Activated CD4-positive, alpha-beta T cell treated with anti-CD3 and anti-CD28 coated beads, Interleukin-2, amount 50 U/mL, for 48 hours (primary cell): ENCODE measurements at places on chromosomes 6 and 20.

DNA sequence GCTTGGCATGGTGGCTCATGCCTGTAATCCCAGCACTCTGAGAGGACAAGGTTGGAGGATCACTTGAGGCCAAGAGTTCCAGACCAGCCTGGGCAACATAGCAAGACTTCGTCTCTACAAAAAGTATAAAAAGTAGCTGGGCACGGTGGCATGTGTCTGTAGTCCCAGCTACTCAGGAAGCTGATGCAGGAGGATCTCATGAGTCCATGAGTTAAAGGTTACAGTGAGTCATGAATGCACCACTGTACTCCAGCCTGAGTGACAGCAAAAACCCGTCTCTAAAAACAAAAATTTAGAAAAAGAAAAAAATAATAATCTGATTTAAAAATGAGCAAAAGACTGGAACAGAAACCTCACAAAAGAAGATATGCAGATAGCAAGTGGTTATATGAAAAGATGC is 279.7 kb downstream of the RNGTT start:
- DNase-seq: no peak

GRCh38 chr6:97939440-97940168 is 656.6 kb upstream of the MMS22L start:
- no peak for DNase-seq

GRCh38 chr6:143176090-143177021 is 115.7 kb downstream of the AIG1 start:
- no peak for DNase-seq

DNA sequence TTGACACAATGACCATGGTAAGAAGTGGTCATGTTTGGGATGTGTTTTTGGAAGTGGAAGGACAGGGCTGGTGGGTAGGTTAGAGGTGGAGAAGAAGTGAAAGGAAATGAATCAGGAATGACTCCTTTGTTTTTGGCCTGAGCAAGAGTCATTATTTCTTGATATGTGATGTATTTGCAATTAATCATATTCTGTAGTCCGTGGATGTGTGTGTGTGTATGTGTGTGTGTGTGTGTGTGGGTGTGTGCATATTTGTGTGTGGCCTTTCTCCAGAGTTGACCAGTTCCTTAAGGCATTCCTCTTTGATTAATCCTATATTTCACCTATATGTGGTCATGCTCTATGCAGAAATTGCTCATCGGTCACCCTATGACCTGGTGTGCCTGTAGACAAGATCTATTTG is 130.7 kb downstream of the UTRN start:
- DNase-seq: no peak

DNA sequence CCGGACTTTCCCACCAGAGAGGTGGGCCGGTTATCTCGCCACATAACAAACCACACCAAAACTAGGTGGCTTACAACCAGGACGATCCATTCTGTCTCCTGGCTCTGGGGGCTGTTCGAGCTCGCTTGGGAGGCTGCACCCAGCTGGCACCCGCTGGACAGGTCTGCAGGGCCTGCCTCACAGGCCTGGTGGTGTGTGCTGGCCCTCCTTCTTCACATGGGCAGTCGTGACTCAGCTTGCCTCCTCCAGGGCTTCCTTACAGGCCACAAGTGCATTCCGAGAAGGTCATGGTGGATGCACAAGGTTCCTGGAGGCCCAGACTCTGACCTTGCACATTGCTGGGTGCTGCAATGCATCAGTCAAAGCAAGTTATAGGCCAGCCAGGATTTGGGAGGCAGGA is 34.2 kb downstream of the FOXF2 start:
- no peak for DNase-seq

GRCh38 chr6:39922821-39923220 is 11.4 kb downstream of the MOCS1 start:
- DNase-seq: no peak

DNA sequence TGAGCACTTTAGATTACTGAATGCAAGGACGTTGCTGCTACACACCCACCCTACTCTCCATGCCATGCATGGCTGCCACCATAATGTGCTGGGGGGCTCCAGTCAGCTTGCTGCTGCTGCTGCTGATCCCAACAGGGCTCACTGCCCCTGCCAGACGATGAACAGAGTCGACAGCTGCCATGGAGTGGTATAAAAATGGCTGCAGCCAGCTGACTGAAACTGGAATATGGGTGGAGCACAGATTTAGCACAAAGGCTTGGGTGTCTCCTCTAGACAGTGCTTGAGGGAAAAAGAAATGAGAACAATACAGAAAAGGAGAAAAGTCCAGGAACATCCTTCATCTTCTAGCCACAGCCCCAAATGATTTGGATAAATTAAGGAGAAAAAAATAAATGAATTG is 150.7 kb downstream of the PDSS2 start:
- DNase-seq: no peak

- DNase-seq: peak; percentile 59
Measured at GRCh38 chr6:14747881-14748520, 497.9 kb upstream of the JARID2 start.

GRCh38 chr20:34037121-34037520 is 43.4 kb downstream of the RALY start:
- DNase-seq: peak; percentile 58

DNA sequence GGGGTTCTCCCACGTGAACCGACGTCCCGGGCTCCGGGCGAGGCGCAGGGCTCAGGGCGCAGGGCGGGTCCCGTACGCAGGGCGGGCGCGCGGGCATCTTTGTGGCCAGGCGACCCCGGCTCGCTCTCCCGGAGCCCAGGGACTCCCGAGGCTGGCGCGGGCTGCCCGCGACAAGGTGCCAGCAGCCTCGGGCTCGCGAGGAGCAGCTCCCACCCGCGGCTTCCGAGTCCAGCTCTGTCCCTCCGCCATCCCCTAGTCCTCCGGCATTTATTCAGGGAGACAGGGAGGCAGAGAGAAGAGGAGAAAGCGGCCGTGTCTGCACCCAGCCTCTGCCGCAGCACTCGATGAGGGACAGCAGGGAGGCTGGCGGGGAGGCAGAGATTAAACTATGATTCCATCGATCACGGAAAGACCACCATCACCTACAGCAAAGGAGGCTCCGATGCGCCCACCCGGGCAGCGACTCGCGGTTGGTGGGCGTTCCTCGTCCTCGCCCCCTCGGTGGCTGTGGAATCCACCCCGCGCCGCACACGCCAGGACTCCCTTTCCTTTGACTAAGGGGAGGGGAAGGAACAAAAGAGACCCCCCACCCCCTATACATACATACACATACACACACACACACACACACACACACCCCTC is 1.1 kb downstream of the RGS17 start:
- no peak for DNase-seq

- no peak for DNase-seq
Measured at GRCh38 chr6:77774457-77774856, 121.6 kb downstream of the MEI4 start.

GRCh38 chr6:131041814-131042213 is 21.2 kb downstream of the EPB41L2 start:
- no peak for DNase-seq

DNA sequence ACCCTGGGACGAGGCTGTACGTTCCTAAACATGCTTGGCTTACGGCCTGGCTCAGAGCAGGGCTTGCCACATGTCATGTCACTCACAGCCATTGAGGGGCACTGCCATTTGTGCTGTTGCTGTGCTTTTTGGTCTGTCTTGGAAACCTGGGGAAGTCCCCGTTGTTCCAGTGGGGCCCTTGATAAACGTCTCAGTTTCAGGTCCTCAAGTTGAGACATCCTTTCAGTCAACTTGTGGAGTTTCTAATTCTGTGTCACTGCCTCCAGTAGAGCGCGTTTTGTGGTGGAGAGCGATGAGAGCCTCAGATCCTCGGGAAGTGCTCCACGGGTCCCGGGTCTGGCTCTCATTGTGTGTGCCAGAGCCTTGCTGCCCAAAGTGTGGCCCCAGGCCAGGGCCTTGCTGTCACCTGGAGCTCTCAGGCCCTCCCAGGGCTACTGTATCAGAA is 43.0 kb upstream of the CCR6 start:
- peak; percentile 74 for DNase-seq

DNA sequence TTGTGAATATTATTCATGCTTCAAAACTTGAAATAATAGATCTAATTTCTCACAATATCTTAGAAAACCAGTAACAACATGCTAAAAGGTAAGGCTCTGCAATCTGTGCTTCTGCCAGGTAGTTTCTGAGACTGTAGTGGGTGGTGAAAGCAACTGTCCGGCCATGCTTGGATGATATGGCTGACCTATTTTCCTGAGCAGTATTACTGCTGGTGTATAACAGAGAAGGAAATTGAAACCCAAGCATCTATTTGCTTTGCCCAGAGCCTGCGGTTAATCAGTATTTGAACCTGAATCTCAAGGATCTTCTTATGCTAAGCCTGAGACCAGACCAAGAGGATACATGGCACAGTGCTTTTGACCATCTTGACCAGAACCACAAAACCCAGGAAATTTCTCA is 563.8 kb downstream of the COL12A1 start:
- DNase-seq: no peak

- no peak for DNase-seq
Measured at GRCh38 chr6:85130743-85131142, 319.1 kb upstream of the NT5E start.

DNA sequence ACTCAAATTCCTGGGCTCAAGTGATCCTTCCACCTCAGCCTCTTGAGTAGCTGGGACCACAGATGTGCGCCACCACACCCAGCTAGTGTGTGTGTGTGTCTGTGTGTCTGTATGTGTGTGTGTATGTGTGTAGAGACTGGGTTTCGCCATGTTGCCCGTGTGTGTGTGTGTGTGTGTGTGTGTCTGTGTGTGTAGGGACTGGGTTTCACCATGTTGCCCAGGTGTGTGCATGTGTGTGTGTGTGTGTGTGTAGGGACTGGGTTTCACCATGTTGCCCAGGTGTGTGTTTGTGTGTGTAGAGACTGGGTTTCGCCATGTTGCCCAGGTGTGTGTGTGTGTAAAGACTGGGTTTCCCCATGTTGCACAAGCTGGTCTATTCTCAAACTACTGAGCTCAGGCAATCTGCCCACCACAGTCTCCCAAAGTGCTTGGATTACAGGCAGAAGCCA is 28.3 kb downstream of the CDK5RAP1 start:
- no peak for DNase-seq

GRCh38 chr6:3610921-3611320 is 140.6 kb downstream of the PXDC1 start:
- DNase-seq: no peak

DNA sequence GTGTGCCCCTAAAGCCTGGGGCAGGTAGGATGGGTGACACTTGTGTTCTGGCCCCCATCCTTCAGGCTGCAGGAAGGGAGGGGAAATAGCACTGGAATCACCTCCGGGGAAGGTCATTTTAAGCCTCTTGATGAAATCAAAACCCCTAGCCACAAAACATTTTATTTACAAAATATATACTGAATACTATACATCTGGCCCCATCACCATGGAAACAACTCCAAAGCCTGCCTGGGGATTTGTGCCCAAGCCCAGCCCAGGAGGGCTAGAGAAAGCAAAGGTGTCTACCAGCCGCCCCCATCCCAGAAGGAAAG is 2.6 kb downstream of the SMIM29 start:
- DNase-seq: no peak

DNA sequence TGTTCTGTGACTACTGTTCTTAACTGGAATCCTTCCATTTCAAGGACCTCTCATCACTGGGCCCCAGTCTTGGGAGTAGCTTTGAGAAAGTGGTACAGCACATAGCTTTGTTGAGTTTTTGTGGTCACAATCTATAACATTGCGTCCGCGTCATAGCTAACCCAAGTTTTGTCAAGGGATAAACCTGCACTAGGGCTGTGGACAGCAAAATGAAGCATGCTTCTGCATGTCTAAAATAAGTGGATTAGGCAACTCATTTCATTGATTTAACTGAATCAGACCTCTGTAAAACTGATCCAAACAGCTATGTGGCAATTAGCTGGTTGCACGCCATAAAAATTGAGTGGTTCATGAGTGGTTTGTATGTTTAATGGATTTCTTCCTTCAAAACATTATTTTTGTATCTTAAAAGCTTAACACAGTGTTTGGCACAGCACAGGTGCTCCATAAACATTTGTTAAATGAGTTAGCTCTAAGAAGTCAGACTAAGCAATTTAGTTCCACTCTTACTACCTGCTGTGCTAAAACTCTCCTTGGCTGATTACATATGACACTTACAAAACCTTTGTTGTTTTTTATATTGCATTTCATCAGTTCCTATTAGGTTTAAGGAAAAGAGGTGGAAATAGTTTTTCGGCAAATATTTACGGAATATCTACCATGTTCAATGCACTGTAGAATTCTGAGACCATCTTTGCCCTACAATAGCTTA is 160.3 kb upstream of the ATXN1 start:
- DNase-seq: no peak

DNA sequence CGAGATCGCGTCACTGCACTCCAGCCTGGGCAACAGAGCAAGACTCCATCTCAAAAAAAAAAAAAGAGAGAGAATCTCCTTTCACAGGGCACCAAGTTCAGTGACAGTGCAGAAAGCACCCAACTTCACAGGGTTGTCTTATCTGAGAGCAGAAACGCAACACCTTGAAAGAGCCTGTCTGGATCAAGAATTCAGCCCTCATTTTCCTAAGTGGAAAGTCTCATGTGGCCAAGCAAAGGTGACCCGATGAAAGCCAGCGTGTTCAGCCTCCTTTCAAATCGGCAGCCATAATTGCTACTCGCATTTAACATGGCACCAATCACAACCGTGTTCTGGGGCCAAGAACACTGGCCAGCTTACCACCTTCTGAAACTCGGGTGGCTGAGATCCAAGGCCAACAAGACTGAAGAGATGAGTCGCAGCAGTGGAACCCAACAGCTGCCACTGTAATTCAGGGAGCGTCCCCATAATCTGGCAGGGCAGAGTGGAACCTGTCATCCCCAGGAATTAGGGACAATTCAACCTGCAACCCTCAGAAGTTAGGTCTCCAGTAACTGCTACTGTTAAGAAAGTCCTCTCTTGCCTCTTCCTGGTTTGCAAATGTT is 536.7 kb upstream of the JARID2 start:
- DNase-seq: no peak

GRCh38 chr20:56179051-56179450 is 69.5 kb upstream of the MC3R start:
- DNase-seq: no peak

DNA sequence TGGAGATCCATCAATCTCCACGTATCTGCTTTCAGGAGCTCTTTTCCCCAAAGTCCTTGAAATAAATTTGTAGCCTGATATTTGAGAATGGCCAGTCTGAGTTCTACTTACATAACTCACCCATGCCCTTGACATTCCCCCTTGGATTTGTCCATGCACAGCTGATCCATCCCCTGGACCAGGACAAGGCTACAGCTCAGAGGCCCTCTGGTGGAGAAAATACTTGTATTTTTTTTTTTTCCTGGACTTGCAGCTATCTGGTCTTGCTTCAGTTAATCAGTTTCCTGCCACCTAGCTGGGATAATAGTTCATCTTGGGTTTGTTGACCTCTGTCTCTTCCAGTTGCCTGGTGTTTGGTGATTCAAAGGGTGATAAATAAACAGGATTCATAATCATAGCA is 467.6 kb downstream of the DHX35 start:
- DNase-seq: no peak
